Fibroblast of skin of right quadriceps (primary cell): ENCODE measurements at places on chromosomes 5 and 9.

GRCh38 chr9:91734371-91734981 is 215.6 kb downstream of the ROR2 start:
- peak; percentile 39 for DNase-seq

GRCh38 chr5:6713274-6714225 is at the start of gene TENT4A:
TSS of gene TENT4A (plus strand) at chr5:6713432. CDS start at chr5:6713984, 552 bp downstream.
- no peak for DNase-seq

- DNase-seq = no peak
Measured at GRCh38 chr9:134629061-134629585, 12.5 kb upstream of the COL5A1 start.

GRCh38 chr5:131375351-131375750 is 111.5 kb downstream of the CDC42SE2 start:
- no peak for DNase-seq

DNA sequence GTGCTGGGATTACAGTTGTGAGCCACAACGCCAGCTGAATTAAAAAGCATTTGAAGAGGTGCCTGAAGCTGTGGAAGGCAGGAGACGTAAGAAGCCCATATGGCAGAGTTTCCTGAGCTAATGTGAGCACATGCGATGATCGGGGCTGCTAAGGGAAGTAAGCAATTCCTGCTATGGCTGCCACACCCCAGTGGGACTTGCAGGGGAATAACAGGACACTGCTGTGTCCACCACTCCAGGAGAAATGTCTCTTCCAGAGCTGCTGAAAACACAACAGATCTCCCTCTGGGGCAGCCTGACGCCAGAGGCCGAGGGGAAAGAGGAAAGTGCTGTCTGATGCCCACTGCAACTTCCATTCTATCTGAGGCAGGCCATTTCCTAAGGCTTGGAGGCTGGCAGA is 46.2 kb upstream of the ANKRD55 start:
- DNase-seq = peak; percentile 40

DNA sequence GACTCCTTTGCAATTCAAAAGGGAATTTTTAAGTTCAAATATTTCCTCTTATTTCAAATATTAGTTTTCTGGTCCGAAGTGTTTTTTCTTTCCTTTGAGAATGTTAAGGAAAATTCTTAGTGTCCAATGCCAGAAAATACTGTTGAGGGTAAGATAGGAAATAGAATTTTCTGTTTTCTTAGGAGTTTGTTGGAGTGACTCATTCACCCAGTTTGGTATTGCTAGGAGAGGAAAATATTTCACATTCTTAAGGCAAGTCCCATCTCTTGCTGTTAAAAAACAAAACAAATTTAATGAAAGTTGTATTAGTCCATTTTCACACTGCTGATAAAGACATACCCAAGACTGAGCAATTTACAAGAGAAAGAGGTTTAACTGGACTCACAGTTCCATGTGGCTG is 349.2 kb upstream of the ADAMTSL1 start:
- peak; percentile 19 for DNase-seq

DNA sequence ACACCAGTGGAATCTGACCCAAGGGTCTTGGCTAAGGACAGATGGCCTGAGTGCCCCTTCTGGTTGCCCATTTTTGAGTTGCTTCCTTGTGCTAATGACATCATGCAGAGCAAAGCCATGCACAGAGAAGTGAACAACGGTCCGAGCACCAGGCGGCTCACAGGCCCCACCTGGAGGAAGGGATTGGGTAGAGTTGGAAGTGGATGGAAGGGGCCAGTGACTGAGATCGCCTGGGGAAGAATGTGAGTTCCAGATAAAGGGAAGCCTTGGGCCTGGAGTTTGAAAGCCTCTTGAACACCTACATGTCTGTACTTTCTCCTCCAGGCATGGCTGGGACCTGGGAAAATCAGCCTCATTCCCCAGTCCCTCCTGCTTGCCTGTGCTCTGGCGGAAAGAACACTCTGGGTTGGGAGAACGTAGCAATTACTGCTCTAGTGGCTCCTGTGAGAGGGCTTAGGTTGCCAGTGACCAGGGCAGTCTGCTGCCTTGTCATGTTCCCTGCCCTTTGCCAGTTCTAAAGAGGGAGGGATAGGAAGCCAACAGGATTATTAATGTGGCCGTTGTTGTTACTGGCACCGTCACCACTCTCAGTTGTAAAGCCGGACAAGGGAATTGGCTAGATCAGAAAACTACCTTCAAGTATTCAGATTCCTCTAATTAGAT is 62.5 kb upstream of the PTPN3 start:
- no peak for DNase-seq

- DNase-seq = peak; percentile 55
Measured at GRCh38 chr5:66307647-66308241, 163.6 kb downstream of the SREK1 start.

DNA sequence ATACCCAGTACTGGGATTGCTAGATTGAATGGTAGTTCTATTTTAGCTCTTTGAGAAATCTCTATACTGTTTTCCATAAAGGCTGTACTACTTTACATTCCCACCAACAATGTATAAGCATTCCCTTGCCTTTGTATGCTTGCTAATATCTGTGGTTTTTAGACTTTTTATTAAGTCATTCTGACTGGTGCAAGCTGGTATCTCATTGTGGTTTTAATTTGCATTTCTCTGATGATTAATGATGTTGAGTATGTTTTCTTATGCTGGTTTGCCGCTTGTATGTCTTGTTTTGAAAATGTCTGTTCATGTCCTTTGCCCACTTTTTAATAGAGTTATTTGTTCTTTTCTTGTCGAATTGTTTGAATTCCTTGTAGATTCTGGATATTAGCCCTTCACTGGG is 512.7 kb upstream of the PAPPA start:
- peak; percentile 95 for DNase-seq

- DNase-seq = peak; percentile 23
Measured at GRCh38 chr9:136799854-136800657, 3.9 kb downstream of the CCDC183 start.

- peak; percentile 61 for DNase-seq
Measured at GRCh38 chr5:134545070-134545868, 19.8 kb downstream of the JADE2 start.

- DNase-seq = no peak
Measured at GRCh38 chr9:131715906-131716305, 24.0 kb downstream of the RAPGEF1 start.
